ENCODE measurements at places on chromosomes 4 and X. TPM values are rescaled to one million over a fixed set of nuclear protein-coding genes. Genes with fewer than 3 reads are reported as not detected.

- no peak for DNase-seq
- no peaks in the 10 kb centered on the region for H3K36me3 ChIP-seq
- H3K27me3 ChIP-seq: no peaks in the 10 kb centered on the region
- H3K27ac ChIP-seq: no peak overlapping the region
Measured at GRCh38 chrX:112779139-112779538, 61.5 kb downstream of the AMOT start.

DNA sequence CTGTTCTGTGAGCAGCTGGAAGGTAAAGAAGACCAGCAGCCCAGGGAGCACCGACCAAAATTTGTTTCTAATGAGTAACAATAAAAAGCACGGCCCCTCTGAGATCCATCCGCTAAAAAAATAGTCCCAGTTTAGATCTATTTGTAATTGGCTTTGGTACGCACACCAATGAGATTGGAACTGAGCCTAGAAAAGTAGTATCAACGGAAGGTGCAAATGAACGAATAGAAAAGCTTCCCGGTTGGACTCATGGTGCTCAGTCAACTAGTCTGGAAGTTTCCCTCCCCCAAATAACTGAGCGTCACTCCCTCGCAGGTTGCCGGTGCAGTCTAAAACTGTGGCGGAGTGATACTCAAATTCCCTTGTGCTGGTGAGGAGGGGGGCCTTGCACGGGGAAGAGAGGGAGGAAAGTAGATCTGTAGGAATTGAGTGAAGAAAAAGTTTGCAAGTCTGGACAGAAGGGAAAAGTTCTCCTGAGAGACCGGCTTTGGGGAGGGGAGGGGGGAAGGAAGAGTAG is at the start of gene COL4A5:
COL4A5 (plus strand) TSS at position 413 of the 517 bp plus-strand sequence. CDS start 288 bp downstream, outside the sequence.
- no peaks in the 10 kb centered on the region for H3K36me3 ChIP-seq
- H3K27me3 ChIP-seq: peaks cover 15% of the 10 kb centered on the region
- no peak for DNase-seq
- H3K4me1 ChIP-seq: no peaks in the 10 kb centered on the region

DNA sequence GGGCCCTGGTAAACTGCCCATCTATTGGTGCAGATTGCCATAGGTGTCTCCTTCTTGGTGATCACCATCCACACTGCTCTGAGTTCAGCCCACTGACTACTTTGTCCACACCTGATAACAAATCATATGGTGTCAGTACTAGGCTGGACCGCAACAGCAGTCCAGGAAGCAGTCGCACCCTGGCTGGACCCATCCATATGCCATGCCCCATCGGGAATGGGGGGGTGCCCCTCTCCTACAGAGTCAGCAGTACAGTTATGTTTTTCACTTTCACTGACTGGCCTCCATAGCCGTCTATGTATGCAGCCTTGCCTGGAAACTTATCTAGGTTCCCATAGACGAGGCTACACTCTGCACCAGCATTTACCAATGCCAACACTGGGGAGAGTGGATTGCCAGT is 226.1 kb downstream of the ADGRL3 start:
- no peak for DNase-seq
- no peak overlapping the region for H3K27ac ChIP-seq
- H3K27me3 ChIP-seq: no peaks in the 10 kb centered on the region

DNA sequence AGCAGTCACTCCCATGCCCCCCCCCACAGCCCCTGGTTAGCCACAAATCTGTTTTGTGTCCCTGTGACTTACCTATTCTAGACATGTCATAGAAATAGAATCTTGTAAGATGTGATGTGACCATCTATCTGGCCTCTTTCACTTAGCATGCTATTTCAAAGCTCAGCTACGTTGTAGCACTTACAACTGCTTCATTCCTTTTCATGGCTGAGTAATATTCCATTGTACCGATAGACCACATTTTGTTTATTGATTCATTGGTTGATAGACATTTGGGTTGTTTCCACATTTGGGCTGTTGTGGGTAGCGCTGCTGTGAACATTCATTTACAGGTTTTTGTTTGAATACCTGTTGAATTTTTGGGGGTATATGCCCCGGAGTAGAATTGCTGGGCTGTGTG is 11.5 kb downstream of the NSG1 start:
- H3K4me3 ChIP-seq: no peak overlapping the region
- no peak for DNase-seq
- no peaks in the 10 kb centered on the region for H3K27me3 ChIP-seq
- no peak overlapping the region for H3K27ac ChIP-seq
- H3K4me1 ChIP-seq: no peaks in the 10 kb centered on the region

DNA sequence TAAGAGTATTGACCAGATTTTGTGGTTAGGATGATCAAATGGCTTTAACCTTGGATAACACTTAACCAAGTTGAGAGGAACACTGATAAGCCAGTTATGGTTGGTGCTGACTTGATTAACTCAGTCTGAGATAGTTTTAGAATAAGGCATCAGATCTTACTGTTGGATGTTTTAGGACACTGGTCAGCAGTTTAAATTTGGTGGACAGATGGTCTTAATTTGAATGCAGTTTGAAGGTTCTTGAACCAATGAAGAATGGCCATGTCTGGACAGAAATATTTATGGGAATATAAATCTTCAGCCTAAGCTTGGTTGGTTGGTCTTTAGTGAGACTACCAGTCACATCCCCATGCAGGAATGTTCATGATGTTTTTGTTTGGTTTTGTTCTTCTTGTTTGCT is 2.6 kb upstream of the GIMD1 start:
- no peak for DNase-seq
- no peaks in the 10 kb centered on the region for H3K36me3 ChIP-seq
- no peaks in the 10 kb centered on the region for H3K27me3 ChIP-seq
- H3K4me3 ChIP-seq: no peak overlapping the region
- H3K27ac ChIP-seq: no peak overlapping the region
- H3K4me1 ChIP-seq: no peaks in the 10 kb centered on the region

DNA sequence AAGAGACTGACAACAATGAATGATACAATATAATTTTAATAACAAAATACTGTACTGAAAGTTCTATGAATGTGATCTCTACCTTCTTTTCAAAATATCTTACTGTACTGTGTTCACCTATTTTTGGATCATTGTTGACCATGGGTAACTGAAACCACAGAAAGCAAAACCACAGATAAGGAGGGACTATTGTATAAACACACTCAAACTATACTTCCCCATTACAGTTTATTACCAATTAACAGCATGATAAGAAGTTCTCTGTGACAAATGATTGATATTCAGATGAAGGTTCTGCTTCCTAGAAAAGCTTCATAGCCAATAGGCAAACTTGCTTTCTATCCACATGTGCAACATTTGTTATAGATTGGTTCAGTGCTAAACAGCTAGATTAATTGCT is 50.1 kb downstream of the GABRG1 start:
- H3K36me3 ChIP-seq: no peaks in the 10 kb centered on the region
- no peak for DNase-seq
- no peak overlapping the region for H3K27ac ChIP-seq
- no peak overlapping the region for H3K4me3 ChIP-seq
- no peaks in the 10 kb centered on the region for H3K4me1 ChIP-seq

GRCh38 chr4:142901166-142901662 is 55.1 kb upstream of the INPP4B start:
- no peak overlapping the region for H3K27ac ChIP-seq
- H3K36me3 ChIP-seq: no peaks in the 10 kb centered on the region
- H3K4me3 ChIP-seq: no peak overlapping the region
- no peaks in the 10 kb centered on the region for H3K4me1 ChIP-seq
- DNase-seq: no peak
- H3K27me3 ChIP-seq: no peaks in the 10 kb centered on the region

DNA sequence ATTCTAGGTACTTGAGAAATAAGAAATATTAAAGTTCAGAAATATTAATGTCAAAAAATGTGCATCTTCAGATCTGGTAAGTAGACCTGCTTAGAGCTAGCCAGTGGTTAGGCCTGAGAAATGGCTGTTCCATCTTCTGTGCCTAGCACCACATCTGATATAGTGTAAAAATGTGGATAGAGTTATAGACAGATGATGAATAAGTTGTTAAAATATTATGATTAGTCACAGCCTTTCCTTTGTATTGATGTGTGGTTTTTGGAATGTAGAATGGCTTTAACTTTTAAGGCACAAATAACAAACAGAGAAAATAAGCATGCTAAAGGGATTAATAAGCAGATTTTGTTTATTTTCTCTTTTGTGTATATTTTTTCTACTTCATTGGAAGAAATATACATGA is 133.5 kb upstream of the NUDT6 start:
- no peak overlapping the region for H3K4me3 ChIP-seq
- no peak overlapping the region for H3K27ac ChIP-seq
- H3K27me3 ChIP-seq: no peaks in the 10 kb centered on the region
- DNase-seq: no peak
- no peaks in the 10 kb centered on the region for H3K36me3 ChIP-seq

GRCh38 chr4:38366997-38367396 is 297.0 kb upstream of the KLF3 start:
- DNase-seq: no peak
- no peaks in the 10 kb centered on the region for H3K27me3 ChIP-seq
- no peaks in the 10 kb centered on the region for H3K36me3 ChIP-seq
- peaks cover 3% of the 10 kb centered on the region for H3K4me1 ChIP-seq
- no peak overlapping the region for H3K27ac ChIP-seq
- H3K4me3 ChIP-seq: no peak overlapping the region

GRCh38 chrX:45758738-45759397 is 558.2 kb upstream of the DIPK2B start:
- H3K36me3 ChIP-seq: no peaks in the 10 kb centered on the region
- no peak overlapping the region for H3K4me3 ChIP-seq
- H3K27me3 ChIP-seq: no peaks in the 10 kb centered on the region
- H3K4me1 ChIP-seq: no peaks in the 10 kb centered on the region

- no peaks in the 10 kb centered on the region for H3K4me1 ChIP-seq
- DNase-seq: no peak
- H3K27me3 ChIP-seq: peaks cover 4% of the 10 kb centered on the region
- no peak overlapping the region for H3K27ac ChIP-seq
Measured at GRCh38 chrX:154138857-154139256, 5.2 kb upstream of the OPN1LW start.

GRCh38 chrX:66672106-66672505 is 33.2 kb upstream of the EDA2R start:
- DNase-seq: no peak
- H3K4me1 ChIP-seq: no peaks in the 10 kb centered on the region
- no peaks in the 10 kb centered on the region for H3K36me3 ChIP-seq
- no peaks in the 10 kb centered on the region for H3K27me3 ChIP-seq

- no peak overlapping the region for H3K27ac ChIP-seq
- H3K4me3 ChIP-seq: no peak overlapping the region
- no peaks in the 10 kb centered on the region for H3K4me1 ChIP-seq
- DNase-seq: no peak
- no peaks in the 10 kb centered on the region for H3K36me3 ChIP-seq
- H3K27me3 ChIP-seq: no peaks in the 10 kb centered on the region
Measured at GRCh38 chrX:155632431-155633100, 19.8 kb upstream of the TMLHE start.

TMPRSS11E gene
- total RNA-seq: not detected

NEUROG2 gene
- total RNA-seq: not detected

LRRC66 gene
- 6.1 TPM for total RNA-seq

P2RY4 gene
- 0.35 TPM for total RNA-seq

DUX4 gene
- total RNA-seq: not detected

GLRB gene
- total RNA-seq: 0.37 TPM
